ENCODE measurements at places on chromosomes 7 and 10.

- DNase-seq: no peak
These were observed 75.4 kb downstream of the CFTR start for GRCh38 chr7:117555260-117555659.

DNA sequence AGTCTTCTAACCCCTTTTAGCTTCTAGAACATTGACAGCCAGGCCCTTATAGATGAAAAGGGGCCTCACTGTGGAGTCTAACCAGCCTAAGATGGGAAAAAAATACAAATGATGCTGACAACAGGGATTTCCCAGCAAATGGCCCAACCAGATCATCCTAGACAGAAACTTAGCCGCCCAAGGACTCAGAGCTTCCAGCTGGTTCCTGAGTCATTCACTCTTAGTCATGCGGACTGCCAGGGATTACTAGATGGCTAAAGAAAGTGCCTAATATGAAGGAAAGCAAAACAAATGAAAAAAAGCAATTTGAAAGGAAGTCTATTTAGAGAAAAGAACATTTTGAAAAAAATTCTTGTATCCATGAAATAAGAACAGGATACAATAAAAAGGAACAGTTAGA is 23.7 kb downstream of the TSPAN14 start:
- no peak for DNase-seq

DNA sequence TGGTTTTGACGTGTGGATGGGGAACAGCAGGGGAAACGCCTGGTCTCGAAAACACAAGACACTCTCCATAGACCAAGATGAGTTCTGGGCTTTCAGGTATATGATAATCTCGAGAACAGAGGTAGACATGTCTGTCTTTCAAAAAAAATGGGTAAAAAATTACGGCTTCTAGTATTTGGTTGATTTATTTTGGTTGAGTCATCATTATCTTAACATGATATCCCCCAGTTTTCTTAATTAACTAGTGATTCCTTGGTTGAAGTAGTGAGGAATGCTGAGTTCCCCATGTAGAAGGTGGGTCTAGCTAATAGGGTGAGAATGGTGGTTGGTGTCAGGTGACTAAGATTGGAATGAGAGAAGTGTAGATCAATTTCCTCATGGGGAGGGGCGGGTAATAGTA is 10.7 kb downstream of the LIPM start:
- DNase-seq: no peak

DNA sequence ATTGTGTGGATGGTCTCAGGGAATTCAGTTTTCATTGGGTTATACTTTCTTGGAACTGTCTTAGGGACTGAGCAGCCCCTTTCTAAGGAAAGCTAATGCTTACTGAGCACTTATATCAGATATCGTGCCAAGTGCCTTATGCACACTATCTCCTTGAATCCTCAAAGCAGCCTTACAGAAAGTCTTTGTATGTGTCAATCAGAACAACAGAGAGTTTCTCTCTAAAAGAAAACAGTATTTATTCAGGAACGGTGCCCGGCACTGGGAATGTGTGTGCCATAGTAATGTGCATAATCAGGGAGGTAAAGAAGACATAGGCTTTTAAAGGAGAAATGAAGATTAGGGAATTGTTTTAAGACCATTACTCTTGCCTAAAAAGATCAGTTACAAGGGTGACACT is 17.3 kb downstream of the ANTXRL start:
- no peak for DNase-seq

GRCh38 chr10:5737352-5737751 is 52.7 kb downstream of the TASOR2 start:
- DNase-seq: no peak

GRCh38 chr7:141785706-141786552 is 4.1 kb upstream of the TAS2R5 start:
- peak; percentile 38 for DNase-seq

- DNase-seq: no peak
These were observed 23.4 kb downstream of the ESYT2 start for GRCh38 chr7:158805937-158806336.

- no peak for DNase-seq
These were observed 689 bp upstream of the GTPBP4 start for GRCh38 chr10:987620-987869.

GRCh38 chr10:53598914-53599313 is 826.3 kb upstream of the MBL2 start:
- DNase-seq: no peak

GRCh38 chr10:77176232-77176631 is 461.4 kb downstream of the KCNMA1 start:
- DNase-seq: no peak

- DNase-seq: no peak
These were observed 687.6 kb downstream of the AUTS2 start for GRCh38 chr7:70285854-70286253.

GRCh38 chr10:130887170-130887569 is 424.4 kb downstream of the TCERG1L start:
- peak; percentile 70 for DNase-seq

DNA sequence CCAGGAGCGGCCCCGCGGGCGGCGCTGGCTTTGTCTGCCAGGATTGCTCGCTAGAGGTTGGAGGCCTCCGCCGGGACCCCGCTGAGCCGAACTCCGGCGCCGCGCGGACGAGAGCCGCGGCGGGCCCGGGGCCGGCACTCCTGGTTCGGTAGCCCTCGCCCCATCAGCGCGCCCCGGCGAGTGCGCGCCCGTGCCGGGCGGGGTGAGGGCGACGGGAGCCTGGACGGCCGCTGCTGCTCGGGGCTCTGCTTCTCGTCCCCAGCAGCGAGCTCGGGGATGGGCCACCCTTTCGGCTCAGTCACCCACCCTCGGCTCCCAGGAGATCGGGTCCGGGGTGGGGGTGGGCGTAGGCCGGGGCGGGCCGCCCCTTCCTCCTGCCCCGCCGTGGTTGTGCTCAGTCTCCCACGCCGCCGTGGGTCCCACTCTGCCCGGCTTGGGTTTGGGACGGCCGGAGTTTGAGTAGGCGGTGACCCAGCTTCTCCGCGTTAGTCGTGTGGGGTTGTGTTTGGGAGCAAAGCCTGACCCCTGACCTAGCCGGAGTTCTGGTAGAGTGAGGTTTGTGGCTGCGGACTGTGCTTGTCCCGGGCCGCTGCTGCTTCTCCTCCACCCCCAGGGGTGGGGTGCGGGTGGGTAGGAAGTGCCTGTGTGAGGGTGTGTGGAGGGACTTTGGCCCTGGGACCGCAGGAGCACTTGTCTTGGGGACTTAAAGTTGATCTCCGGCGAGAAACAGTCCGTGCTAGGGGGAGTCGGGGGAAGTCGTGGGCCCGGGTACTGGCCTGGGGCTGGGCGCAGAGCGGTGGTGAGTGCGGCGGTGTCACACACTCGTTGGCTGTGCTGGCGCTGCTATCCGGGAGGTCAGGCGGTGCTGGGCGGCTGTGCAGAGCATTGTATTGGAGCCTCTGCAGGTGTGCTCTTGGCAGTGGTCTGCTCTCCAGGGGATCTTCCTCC is 677 bp downstream of the TSPAN14 start:
- DNase-seq: peak; percentile 34

DNA sequence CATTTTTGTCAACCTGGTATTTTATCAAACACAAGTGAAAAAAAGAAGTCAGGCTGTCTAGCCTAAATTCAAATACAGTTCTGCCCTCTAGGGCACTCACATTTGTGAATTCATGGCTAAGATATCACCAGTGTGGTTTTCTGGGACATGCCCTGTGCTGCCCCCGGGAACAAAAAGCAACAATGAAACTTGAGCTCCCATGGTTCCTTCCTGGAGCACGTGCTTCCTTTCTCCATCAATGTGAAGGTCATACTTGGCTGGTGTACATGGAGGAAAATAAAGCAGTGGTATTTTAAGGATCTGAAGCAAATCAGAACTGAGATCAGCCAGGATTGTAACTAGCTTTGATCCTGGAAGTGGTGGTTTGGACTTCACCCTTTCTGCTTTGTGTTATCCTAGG is 128.9 kb upstream of the FRMD4A start:
- no peak for DNase-seq

GRCh38 chr7:2912684-2913439 is 68.8 kb upstream of the GNA12 start:
- DNase-seq: no peak

DNA sequence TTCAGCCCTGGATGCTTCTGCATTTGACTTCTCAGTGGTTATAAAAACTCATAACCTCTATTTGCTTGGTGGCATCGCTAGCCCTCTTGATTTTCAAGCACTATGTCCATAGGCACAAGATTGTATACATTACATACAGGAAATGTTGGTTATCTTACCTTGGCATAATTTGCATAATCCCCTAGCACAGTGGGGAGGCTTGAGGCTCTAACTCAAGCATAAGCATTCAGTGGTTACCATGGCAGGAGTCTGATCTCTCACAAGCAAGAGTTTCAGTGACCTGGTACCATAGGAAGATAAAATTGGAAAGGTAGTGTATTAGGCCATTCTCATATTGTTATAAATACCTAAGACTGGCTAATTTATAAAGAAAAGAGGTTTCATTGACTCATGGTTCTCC is 121.8 kb downstream of the PLXDC2 start:
- no peak for DNase-seq

GRCh38 chr7:85737426-85737825 is 550.6 kb upstream of the SEMA3D start:
- DNase-seq: no peak

GRCh38 chr10:110460111-110460809 is 37.4 kb upstream of the DUSP5 start:
- DNase-seq: no peak

DNA sequence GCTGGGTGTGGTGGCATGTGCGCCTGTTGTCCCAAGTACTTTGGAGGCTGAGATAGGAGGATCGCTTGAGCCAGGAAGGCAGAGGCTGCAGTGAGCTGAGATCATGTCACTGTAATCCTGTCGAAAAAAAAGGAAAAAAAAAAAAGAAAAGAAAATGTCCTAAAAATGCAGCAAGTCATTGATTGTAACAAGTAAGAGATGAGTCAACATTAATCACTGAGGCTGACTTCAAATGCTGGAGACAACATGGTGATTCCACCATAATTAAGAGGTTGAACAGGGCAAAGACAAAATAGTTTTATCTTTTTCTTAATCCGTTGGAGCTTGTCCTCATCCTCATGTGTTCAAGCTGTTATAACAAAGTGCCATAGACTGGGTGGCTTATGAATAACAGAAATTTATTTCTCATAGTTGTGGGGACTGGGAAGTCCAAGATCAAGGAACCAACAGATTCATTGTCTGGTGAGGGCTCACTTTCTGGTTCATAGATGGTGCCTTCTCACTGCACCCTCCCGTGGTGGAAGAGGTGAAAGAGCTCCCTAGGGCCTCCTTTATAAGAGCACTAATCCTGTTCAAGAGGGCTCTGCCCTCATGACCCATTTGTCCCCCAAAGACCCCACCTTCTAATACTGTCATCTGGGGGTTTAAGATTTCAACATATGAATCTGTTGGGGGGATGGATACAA is 60.3 kb downstream of the TBXAS1 start:
- peak; percentile 18 for DNase-seq

- no peak for DNase-seq
These were observed 7.4 kb upstream of the ZMYND11 start for GRCh38 chr10:127612-128432.

- no peak for DNase-seq
These were observed 613.9 kb upstream of the IGFBP3 start for GRCh38 chr7:46534664-46535588.

DNA sequence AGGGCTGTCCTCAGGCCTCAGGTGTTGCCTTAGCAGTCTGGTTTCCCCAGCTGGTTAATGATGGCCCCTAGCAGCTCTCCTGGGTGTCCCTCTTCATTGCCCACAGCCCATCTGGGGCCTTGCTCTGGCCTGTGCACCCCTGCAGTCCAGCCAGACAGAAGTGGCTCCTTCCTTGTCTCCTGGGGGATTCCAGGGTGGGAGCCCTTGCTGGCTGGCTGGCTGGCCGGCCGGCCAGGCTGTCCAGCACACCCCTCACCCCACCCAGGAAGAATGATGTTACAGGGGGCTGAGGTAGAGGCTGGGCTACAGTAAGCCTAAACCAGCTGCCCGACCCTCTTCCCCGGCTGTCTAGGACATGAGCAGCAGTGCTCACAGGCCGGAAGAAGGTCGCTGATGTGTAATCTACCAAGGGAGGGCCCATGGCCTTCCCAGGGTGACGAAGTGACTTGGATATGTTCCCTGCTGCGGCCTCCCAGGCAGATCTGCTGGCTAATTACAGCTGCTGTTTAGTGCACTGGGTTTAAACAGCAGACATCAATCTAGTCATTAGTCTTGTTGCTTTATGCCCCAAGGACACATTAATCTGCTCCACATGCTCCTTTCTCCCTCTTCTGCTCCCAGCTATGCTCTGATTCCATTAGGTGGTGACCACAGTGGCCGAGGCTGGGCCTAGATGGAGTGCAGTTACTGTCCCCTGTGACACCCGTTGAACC is 53.8 kb upstream of the LRRC4 start:
- peak; percentile 85 for DNase-seq

DNA sequence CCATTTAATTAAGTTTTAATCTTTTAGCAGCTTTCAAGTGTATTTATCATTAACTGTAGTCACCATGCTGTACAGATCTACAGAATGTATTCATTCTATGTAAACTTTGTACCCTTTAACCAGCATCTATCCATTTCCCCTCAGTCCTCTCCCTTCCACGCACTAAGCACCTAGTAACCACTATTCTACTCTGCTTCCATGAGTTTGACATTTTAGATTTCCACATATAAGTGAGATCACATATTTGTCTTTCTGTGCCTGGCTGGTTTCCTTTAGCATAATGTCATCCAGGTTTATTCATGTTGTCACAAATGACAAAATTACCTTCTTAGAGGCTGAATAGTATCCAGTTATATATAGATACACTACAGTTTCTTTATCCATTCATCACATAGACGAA is 79.7 kb downstream of the BTAF1 start:
- DNase-seq: no peak

DNA sequence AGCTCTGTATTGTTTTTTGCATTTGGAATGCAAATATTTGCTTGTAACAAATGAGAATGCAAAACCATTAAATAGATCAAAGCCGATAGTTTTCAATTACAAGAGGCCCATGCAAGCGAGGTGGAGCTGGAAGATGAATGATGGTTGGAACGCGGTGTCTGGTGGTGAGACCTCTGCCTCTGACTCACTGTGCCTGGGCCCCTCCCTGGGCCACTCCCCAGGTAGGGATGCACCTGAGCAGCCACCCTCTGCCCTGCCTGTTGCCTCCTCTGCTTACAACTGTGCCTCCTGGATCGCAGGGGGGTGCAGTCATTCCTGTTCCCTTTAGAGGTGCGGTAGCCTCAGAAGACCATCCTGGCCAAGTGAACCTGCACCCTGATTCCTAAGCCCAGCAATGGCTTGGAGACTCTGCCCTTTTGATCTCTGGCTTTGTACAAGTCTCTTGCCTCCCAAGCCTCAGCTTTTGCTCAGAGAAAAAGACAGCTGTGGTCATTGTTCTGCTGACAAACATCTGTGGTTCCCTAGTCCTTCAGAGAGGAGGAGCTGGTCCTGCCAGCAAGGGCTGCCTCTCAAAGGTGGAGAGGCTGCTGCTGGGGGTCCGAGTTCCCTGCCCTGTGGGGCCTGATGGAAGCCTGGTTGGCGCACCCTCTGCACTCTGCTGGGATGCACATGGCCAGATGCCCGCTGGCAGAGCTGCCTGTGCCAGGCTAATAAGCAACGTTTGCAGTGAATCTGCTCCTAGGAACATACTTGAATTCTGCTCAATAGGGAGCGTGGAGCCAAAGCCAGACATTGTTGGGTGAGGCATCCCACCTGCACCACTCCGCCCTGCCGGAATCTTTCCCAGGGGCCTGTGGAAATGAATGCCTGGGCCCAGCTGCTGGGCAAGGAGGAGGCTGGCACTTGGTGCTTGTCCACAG is 126.3 kb upstream of the TCERG1L start:
- DNase-seq: no peak

GRCh38 chr7:137716061-137716460 is 130.7 kb downstream of the DGKI start:
- no peak for DNase-seq

GRCh38 chr10:63217120-63217605 is 84.0 kb downstream of the NRBF2 start:
- no peak for DNase-seq

All from WERI-Rb-1 (cell line).